Omental fat pad (tissue), 4 donors: ENCODE measurements at places on chromosomes 3 and 15. TPM values are rescaled to one million over a fixed set of nuclear protein-coding genes. Genes with fewer than 3 reads are reported as not detected.

The CHRM5 gene
- not detected for total RNA-seq

The PARP15 gene
- total RNA-seq, result 6.8 TPM

The SST gene
- total RNA-seq, result not detected

The STRIT1 gene
- total RNA-seq, result not detected

The POLQ gene
- 0.06 TPM for total RNA-seq

The GABRB3 gene
- total RNA-seq, result 1.8 TPM

The FAM131A gene
- total RNA-seq, result 30.8 TPM

The MASP1 gene
- total RNA-seq, result 9.9 TPM

The CPLX3 gene
- total RNA-seq, result not detected

The KATNBL1 gene
- 48.3 TPM for total RNA-seq

The ACKR2 gene
- total RNA-seq, result 8.8 TPM

The TAGLN3 gene
- 0.65 TPM for total RNA-seq

The STX19 gene
- total RNA-seq, result not detected

The LDHAL6B gene
- total RNA-seq, result not detected
